IMR-90 (cell line): ENCODE measurements at places on chromosomes 1 and 21. TPM values are rescaled to one million over a fixed set of nuclear protein-coding genes. Genes with fewer than 3 reads are reported as not detected.

Gene OXCT2
- total RNA-seq: 0.18 and 0.28 TPM in 2 replicates

Gene YOD1
- total RNA-seq: 5.4 and 10.3 TPM in 2 replicates

Gene SPATC1L
- 3.1 and 3.8 TPM in 2 replicates for total RNA-seq

Gene CD1C
- not detected in 2 replicates for total RNA-seq

Gene PLEKHA6
- 5.0 and 8.2 TPM in 2 replicates for total RNA-seq

- peak; percentile 82 for DNase-seq
Observed at GRCh38 chr1:207828485-207829158, 76.8 kb downstream of the CD46 start.

DNA sequence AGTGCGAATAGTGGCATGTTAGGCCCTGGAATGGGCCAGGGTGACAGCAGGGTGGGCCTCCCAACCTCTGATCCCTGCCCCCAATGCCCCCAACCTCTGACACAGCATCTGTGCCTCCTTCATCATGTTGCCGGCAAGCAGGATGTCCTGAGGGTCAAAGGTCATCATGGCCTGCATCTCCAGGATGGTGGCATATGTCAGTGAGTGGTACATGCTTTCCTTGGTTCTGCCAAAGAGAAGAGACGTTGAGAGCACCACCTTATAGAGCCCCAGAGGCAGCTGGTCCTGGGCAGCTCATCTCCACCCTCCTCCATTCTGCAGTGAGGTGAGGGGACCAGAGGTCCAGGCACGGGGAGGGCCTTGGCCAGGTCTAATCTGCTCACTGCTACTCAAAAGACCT, 17.6 kb downstream of the TTC39A start:
- no peak for DNase-seq

DNA sequence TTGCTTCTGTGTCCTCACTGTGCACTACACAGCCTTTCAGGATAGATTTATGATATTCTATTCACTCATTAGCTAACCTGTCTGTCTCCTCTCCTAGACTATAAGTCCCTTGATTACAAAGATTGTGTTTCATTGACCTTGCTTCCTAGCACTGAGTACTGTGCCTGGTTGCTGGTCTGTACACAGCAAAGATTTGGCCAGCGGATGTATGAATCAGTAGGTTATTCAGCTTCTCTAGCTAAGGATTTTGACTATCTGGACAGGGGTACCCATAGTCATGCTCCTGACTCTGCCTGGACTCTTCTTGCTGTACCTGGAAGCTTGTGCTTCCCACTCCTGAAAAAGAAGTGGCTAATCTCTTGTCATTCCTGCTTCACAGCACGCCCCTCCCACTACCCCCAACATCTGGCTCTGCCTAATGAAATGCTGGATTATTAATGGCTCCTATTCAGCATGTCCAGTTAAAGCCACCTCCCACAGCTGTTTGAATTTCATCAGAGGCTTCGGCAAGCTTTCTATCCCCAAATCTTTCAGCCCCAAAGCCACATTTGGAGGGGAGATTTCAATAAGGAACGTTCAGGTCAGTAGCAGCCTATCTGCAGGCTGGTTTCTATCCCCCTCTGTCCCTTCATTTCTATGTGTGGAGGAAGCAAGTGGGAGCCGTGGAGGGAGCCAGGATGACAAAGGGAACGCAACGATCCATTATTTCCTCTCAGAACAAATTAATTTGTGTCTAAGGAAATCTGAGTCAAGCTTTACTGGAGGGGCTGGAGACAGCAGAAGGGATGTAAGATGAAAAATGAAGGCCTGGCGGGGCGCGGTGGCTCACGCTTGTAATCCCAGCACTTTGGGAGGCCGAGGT, 64.8 kb upstream of the PPM1J start:
- DNase-seq: no peak

DNA sequence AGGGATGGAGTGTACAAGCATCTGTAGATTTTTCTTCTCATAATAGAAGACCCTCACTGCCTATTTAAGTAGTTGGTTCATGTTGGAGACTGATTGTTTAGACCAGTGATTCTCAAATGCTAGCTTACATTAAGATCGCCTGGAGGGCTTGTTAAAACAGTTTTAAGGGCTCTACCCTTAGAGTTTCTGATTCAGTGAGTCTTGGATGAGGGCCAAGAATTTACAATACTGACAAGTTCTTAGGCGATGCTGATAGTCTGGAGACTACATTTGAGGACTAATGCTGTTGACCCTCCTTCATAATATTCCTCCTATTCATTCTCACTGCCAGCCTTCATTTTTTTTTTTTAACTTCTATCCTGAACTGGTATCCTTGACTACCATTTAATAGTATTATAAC, 15.2 kb upstream of the AGO3 start:
- DNase-seq: peak; percentile 48

GRCh38 chr1:152313319-152313801, 11.7 kb downstream of the FLG start:
- DNase-seq: no peak

- DNase-seq: no peak
Observed at GRCh38 chr1:246184503-246184902, 322.6 kb downstream of the SMYD3 start.

GRCh38 chr1:48495166-48495565, 23.2 kb upstream of the SPATA6 start:
- DNase-seq: no peak

- DNase-seq: no peak
Observed at GRCh38 chr1:160363951-160364735, 2.7 kb upstream of the NHLH1 start.

DNA sequence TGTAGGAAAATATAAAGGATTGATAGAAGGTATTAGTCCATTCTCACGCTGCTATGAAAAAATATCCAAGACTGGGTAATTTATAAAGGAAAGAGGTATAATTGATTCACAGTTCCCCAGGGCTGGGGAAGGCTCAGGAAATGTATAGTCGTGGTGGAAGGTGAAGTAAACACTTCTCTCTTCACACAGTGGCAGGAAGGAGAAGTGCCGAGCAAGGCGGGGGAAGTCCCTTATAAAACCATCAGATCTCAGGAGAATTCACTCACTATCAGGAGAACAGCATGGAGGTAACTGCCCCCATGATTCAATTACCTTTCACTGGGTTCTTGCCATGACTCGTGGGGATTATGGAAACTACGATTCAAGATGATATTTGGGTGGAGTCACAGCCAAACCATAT, 1806.0 kb downstream of the MRPL39 start:
- no peak for DNase-seq

- DNase-seq: peak; percentile 82
Observed at GRCh38 chr1:203361945-203362719, 11.2 kb upstream of the FMOD start.
